ENCODE measurements at places on chromosomes 2 and 18.

DNA sequence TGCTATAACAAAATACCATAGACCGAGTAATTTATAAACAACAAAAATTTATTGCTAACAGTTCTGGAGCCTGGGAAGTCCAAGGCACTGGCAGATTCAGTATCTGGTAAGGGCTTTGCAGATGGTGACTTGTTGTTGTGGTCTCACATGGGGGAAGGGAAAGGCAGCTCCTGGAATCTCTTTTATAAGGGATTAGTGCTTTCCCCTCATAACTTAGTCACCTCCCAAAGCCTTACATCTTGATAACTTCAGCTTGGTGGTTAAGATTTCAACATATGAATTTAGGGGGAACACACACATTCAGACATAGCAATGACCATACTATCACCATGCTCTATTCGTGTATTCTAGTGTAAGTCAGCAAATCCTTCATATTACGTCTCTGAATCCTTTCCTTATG, 447.6 kb upstream of the TCF4 start:
- no peak for DNase-seq

DNA sequence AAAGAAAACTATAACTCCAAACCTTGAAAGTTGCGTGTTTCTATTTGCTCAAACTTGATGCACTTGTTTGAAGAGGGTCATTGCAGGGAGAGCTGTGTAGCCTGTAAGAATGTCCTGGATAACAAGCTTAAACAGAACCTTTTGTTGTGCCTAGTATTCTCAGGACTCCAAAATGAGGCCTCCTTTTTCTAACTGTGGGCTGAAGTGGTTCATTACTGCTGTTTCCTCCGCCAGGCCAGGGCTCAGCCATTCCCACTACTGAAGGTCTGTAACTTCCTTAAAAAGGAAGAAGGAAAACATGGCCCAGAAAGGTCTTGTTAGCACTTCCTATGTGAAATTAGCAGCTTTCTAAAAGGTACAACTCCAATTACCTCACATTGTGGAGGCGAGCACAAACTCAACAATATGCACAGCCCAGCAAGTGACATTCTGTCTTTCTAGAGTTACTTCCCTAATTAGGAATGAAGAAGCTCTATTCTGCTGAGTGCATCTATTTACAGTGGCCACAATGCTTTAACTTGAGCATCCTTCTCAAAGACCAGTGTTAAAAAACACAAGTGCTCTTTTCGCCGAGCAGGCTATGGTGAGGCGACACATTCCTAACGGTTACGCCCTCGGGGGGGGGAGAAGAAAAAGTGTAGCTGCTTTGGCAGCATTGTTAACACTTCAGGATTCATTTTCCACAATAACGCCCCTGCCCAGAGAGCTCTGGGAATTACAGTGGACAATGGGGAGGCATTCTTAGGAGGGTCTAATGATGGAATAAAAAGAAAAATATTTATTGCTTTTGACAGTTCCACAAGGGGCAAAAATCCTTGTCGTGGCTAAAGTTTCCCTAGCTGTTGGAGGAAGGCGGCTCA, 136.9 kb upstream of the SIX3 start:
- DNase-seq: no peak

DNA sequence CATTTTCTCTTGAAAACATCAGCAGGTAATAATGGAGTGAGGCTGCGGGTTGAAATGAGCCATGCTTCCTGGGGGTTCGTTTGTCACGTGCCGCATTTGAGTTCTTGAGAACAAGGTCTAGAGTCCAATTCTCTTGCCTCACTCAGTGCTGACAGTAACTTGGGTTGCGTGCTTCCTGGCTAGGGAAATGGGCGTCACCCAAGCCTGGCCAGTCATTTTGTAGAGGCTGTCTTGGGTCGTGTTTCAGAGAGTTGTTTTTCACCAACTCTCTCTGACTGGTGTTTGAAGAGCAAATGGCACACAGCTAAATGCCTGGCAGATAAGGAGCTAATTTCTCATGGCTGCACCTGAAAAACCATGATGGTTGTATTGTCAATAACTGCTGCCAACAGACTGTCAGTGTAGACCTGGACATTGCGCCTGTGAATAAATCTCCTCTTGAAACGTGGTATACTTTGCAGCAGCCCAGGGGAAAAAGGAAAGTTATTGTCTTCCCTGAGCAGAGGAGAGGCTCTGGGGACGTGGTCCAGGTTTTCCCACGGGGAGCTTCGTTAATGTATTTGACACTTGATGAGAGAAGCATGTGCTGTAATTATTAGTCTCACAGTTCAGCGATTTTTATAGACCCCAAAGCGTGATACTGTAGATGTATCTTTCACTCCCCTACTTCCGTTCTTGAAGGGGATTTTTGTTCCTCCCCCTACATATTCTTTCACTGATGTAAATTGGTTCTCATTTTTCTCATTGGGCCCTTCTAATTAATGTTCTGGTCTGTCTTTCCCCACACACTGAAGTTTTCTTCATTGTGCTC, 196.0 kb downstream of the FHOD3 start:
- no peak for DNase-seq

DNA sequence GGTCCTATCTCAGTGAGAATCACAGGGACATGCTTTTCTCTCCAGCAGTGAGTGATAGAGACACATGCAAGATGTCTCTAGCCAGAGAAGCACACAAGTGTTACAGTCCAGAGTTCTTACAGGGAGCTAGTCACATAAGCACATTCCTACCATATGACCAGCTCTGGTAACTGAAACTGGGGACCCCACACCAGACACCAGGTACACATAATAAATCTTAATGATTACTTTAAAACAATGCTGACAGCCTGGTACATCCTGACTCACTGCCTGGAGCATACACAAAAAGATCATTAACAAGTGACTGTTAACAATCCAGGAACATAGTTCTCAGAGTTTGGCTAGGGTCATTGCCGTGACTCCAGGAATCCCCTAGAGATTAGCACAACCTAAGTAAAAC, 53.6 kb downstream of the GALNT1 start:
- DNase-seq: no peak

GRCh38 chr2:121372082-121372481, 87.1 kb upstream of the TFCP2L1 start:
- DNase-seq: no peak

DNA sequence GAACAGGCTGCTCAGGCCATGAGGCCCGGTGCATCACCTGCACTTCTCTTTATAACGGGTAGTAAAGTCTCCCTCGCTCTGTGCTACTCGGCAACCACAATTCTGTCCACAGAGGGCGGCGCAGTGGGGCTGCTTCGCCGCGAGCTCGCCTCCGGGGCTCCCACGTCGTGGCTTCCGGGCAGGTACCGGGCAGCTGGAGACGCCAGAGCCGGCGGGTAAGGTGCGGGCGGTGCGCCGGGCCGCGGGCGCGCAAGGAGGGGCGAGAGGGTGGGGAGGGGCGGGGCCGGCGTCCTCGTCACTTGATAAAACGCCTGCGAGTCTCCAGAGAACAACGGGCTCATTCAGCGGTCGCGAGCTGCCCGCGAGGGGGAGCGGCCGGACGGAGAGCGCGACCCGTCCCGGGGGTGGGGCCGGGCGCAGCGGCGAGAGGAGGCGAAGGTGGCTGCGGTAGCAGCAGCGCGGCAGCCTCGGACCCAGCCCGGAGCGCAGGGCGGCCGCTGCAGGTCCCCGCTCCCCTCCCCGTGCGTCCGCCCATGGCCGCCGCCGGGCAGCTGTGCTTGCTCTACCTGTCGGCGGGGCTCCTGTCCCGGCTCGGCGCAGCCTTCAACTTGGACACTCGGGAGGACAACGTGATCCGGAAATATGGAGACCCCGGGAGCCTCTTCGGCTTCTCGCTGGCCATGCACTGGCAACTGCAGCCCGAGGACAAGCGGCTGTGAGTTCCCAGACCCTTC, at the start of gene ITGA6:
Gene ITGA6 (plus strand): TSS at position 331 of the 734 bp plus-strand sequence.
- DNase-seq: peak; percentile 78

DNA sequence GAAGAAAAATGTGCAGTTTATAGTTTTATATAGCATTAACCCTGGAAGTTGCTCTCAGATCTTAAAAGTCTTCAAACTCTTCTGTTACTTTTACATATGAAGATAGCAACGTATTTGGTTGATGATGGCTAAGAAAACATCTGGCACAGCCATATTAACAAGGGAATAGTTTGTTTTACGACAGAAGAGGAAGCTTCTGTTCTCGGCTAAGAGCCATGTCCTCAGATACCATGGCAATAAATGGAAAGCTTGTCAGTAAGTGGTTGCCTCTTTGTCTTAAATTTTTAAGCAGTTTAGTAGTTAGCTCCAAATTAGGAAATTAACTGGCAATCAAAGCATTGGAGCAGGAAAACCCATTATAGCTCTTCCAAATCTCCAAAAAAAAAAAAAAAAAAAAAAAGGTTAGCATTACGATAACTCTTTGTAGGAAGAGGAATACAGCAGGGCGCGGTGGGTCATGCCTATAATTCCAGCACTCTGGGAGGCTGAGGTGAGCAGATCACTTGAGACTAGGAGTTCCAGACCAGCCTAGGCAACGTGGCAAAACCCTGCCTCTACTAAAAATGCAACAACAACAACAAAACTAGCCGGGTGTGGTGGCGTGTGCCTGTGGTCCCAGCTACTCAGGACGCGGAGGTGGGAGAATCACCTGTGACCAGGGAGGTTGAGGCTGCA, 4.5 kb upstream of the STON1 start:
- DNase-seq: no peak

DNA sequence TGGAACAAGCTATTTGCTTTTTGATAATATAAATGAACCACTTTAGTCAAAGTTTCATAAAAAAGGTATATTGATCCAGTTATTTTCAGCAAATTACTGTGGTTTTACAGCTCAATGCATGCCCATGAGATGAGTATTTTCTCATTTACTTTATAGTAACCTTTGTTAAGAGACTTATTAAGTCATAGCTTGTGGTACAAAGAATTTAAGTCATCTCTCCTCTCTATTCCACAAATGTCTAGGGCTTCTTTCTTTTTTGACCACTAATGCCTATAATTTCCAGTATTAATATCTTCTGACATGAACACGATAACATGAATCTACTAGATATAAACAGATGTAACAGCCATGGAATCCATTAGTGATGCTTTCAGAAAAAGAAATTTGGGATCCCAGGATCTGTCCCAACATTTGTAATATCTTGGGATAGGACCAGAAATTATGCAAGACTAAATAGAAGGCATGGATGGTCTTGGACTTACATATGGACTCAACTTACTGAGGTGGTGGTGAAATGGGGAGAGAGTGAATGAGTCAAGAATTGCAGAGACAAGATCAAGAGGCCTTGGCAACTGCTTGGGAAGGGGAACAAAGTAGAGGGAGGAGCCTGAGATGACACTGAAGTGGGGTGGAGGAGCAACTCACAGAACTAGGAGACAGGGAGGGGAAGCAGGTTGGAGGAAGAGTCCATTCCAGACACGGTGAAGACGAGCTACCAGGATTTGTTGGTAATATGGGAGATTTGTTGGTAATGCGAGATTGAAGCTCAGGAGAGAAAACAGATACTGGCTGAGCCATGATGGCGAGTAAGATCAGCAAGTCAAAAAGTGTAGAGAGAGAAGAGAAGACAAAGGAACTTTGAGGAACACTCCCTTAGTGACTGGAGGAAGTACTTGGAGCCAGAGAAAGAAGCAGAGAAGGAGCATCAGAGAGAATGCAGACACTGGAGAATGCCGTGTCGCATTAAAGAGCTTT, 42.4 kb upstream of the KDM3A start:
- DNase-seq: no peak

DNA sequence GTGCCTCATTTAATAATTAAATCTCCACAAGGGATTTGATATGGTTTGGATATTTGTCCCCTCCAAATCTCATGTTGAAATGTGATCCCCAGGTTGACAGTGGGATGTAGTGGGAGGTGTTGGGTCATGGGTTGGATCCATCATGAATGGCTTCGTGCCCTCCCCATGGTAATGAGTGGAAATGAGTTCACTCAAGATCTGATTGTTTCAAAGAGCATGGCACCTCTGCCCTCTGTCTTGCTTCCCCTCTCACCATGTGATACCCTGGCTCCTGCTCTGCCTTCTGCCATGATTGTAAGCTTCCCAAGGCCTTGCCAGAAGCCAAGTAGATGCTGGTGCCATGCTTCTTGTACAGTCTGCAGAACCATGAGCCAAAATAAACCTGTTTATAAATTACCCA, 15.0 kb upstream of the RAB27B start:
- no peak for DNase-seq

- no peak for DNase-seq
Measured at GRCh38 chr18:3605954-3606443, 156.0 kb downstream of the TGIF1 start.

DNA sequence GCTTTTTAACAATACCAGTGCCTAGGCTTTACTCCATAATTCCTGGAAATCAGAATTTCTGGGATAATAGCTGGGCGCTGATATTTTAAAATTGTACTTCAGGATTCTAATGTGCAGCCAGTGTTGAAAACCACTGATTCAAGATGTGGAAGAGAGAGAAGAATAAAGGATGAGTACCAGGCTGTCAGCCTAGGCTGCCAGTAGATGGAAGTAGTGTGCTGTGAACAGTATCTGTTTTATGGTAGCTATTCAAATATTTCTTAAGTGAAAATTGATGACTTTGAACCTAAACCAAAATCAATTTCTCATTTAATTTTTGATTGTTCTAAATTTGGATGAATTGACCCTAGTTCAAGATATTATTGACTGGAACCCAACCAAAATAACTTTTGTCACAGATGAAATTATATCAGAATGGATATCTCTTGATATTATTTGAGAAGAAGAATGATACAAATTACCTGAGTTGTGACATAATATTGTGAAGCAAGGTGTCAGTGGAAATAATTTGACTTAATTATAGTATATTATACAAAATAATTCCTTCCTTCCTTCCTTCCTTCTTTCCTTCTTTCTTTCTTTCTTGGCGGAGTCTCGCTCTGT, 88.0 kb downstream of the COMMD1 start:
- no peak for DNase-seq

GRCh38 chr18:7847357-7848053, 280.4 kb downstream of the PTPRM start:
- DNase-seq: no peak

DNA sequence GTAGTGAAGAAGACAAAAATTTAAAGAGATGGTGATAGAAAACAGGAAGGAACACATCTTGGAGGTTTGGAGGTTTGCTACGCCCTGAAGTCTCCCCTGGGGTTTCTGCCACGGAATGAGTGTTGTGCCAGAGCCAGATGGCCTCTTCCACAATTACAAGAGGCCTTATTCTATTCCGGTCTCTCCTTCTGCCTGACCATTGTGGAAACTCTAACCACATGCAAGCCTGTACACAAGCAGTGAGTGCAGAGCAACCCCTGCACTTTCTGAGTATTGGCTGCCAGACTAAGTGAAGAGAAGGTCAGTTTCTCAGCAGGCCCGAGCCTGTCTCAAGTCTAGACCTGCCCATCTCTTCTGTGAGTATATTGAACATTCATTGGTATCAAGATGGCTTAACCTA, 22.7 kb upstream of the MYO1B start:
- no peak for DNase-seq

- DNase-seq: no peak
Measured at GRCh38 chr2:102342888-102343287, 12.7 kb upstream of the IL18R1 start.

DNA sequence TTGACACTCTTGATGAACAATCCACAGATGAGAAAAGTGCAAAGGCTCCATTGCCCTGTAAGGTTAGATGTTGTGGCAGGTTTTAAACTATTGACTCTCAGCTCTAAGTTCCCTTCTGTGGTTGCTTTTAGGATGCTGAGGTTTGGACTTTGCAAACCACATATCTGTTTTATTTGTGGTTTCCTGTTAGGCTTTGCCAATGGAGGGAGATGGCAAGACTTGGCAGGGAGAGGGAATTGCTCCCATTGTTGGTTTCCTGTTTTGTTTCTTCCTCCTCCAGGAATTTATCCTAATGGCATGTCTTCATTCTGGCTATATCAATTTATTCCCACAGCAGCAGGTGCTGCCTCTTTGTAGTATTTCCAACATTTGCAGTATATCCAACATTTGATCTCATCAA, 772.3 kb downstream of the LRRTM4 start:
- no peak for DNase-seq
